Hypothalamus (tissue), 51 donors: ENCODE measurements at places on chromosomes 16 and 17.

DNA sequence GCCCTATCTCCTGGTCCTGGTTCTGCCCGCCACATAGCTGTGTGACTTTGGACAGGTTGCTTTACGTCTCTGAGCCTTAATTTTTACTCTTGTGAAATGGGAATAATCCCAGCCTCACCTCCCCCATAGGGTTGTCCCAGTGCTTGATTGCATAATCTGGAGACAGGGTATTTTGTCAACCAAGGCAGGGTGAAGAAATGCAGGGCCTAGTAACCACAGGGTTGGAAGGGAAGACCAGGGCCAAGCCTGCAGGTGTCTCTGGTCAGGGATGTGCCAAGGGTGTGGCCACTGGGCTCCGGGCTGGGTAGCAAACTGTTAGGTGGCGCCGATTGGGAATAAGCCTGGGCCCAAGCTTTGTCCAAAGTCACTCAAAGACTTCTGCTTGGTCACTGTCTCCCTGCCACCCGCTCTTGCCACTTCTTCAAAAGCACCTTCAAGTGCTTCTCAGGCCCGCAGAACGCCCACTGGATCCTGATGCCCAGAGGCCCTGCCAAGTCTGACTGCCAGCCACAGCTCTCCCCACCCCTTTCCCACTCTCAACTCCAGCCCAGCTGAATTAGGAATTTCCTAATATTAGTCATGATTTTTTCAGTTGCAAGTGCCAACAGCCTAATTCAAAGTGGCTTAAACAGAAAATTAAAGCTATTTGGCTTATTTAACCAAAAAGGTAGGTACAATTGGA, 20.6 kb upstream of the COL1A1 start:
- DNase-seq, result no peak

GRCh38 chr16:65126845-65127624, 5.2 kb upstream of the CDH11 start:
- no peak for DNase-seq

- no peak for DNase-seq
Observed at GRCh38 chr17:32156656-32157055, 14.4 kb downstream of the RHOT1 start.

DNA sequence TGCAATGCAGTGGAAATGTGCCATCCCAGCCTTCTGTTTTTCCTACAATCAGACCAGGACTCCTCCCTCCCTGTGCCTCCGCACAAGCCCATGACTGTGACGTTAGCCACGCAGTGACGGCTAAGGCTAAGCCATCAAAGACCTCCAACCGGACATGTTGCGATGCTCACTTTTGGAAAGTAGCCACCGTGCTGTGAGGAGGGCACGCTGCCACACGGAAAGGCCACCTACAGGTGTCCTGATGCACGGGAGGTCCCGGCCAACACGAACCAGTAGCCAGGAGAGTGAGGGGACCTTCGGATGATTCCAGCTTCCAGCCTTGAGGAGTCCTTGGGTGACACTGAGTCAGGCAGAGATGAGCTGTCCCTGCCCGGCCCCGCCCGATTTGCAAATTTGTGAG, 53.9 kb downstream of the FOXL1 start:
- DNase-seq, result no peak

- DNase-seq, result no peak
Observed at GRCh38 chr16:68469796-68470460, 21.6 kb upstream of the SMPD3 start.

- DNase-seq, result no peak
Observed at GRCh38 chr16:23435500-23435899, 17.5 kb downstream of the COG7 start.

GRCh38 chr17:68417317-68417716, 40.0 kb downstream of the WIPI1 start:
- DNase-seq, result no peak

DNA sequence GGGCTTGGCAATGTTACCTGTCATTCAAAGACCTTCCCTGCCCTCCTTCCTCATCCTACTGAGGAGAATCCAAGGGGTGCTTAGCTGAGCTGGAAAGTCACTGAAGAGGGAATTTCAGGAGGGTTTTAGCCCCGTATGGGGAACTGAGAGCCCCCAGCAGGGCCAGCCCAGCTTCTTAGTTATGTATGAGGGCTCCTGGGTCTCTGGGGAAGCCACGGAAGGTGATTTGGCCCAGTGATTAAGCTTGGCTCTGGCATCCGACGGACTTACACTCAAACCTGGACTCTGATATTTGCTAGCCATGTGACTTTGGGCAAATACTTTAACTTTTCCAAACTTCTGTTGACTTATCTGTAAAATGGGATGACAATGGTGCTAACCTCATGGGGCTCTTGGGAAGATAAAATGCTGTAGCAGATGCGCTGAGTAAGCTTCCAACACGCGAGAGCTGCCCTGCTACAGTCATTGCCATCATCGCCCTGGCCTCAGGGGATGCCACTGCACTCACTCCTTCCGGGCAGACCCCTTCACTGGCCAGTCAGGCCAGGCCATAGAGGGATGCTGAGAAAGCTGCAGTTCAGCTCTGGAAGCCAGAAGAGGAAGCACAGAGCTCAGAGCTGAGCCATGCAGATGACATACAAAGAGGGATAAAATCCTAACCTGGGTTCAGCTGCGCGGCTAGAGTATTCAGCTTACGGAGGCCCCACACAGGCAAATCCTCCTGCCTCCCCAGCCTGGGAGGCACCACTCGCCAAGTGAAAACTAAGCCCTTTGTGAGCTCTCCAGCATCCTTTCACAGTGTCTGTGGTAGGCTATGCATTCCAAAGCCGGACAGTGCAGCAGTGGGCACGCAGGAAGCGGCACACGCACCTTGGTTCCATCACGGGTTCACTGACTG, 44.9 kb upstream of the PIK3R6 start:
- DNase-seq, result no peak

- DNase-seq, result peak; percentile 47
Observed at GRCh38 chr17:40026816-40027613, 11.8 kb downstream of the CSF3 start.

DNA sequence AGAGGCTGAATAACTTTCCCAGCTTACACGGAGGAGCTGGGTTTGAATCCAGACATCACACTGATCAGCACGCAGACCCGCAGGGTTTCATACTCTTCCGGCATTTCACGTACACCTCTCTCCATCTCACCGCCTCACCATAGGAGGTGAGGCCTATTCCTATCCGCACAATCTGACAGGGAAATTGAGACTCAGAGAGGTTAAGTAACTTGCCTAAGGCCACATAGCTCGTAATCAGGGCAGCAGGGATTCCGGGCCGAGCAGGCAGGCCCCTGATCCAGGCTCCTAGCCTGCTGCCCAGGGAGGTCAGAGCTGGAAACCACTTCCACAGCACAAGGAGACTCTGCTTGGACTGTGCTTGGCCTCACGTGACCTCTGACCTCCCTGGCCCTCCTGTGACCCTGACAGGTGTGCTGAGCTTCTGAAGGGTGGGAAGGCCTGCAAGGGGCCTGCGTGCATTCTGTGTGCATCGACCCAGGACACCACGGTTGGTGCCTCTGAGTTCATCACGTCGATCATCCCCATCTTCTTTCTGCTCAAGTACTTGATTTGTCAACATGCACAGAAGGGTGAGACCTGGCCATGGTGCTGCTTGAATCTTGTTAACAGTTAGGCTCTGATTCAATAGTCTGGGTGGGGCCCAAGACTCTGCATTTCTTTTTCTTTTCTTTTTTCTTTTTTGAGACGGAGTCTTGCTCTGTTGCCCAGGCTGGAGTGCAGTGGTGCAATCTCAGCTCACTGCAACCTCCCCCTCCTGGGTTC, 4.7 kb downstream of the CEP295NL start:
- no peak for DNase-seq

DNA sequence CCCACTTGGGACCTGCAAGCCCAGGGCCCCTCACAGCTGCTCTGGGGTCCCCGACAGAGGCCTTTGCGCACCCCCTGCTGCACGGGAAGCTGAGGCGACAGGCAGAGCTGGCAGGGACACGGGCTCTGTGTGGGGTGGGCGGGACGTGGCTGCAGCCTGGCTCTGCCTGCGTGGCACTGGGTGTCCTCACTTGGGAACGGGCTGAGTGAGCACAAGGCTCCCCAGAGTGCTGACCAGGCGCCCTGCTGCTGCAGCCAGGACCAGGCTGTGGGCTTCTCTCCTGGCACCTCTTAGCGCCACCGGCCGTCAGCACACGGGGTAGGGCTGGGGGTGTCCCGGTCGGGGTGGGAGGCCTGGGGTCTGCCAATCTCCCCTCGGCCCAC, 6.6 kb downstream of the C1QTNF8 start:
- no peak for DNase-seq

GRCh38 chr16:50573947-50574744, 25.9 kb downstream of the NKD1 start:
- DNase-seq, result no peak

- DNase-seq, result no peak
Observed at GRCh38 chr17:38616361-38616760, 10.6 kb upstream of the SRCIN1 start.

DNA sequence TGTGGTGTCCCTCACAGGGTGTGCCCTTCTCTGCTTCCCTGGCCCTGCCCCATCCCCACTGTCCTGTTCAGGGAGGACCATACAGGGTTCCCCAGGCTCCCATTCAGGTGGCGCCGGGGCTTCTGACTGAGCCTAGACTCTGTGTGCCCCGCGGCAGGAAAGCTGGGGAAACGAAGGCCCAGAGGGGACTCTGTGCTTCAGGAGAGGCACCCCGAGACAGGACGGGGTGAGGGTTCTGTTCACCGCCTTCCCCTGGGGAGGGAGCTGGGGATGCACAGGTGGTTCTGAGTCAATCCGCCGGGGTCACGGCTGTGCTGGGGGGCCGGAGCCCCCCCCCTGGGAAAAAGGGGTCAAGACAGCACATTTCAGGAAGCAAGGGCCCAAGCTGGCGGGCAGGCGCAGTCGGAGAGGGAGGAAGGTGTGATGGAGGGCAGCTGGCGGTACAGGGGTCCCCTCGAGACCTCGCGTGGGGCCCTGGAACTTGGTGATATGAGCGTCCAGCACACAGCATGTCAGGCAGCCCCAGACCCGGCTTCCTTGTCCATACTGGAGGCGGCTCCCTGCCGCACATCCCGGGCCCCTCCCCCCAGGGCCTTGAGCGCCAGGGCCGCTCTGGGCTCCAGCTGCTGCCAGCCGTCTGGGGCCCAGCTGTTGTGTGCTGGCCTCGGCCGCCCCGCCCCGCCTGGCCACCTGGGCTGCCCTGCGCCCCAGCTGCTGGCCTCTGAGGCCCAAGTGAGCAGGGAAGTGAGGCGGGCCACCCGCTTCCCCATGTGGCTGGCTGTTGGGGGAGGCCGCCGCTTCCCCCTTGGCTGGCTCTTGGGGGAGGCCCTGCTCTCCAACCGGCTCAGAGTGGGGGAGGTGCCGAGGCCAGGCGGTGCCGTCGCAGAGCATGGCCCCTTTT, 5.6 kb upstream of the NOTUM start:
- no peak for DNase-seq

DNA sequence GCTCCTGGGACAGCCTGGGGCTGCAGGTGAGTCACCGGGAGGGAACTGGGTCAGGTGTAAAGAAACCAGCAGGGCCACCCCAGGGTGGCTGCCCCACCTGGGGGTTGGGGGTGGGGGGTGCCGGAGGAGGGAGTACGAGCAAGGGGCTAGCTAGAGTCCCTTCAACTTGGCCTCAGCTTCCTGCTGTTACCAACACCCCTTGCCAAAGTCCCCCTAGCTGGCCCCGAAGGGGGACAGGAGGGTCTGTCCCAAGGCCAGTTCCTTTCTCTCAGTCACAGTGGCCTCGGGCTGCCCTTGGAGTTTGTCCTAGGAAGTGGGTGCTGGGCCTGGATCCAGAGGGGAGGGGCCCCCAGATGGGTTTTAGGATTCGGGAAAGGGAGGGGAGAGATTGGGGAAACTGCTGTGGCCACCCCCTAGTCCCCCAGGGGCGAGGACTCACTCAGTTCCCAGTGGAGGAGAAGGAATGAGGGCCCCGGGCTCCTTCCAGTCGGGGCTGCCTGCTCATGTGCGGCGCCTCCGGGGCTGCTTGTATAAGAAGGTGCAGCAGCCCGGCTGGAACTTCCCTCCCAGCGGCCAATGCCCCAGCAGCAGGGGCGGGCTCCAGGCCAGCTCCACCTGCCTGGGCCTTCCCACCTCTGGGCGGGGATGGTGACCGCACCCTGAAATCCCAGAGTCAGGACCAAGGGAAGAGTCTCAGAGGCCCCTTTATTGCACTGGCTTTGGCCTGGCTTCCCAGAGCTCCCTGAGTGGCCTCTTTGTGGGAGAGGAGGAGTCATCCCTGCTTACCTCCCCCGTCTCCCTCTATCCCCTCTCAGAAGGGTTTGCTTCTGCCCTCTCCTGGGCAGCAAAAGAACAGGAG, 7.3 kb downstream of the ARHGAP27 start:
- DNase-seq, result no peak

DNA sequence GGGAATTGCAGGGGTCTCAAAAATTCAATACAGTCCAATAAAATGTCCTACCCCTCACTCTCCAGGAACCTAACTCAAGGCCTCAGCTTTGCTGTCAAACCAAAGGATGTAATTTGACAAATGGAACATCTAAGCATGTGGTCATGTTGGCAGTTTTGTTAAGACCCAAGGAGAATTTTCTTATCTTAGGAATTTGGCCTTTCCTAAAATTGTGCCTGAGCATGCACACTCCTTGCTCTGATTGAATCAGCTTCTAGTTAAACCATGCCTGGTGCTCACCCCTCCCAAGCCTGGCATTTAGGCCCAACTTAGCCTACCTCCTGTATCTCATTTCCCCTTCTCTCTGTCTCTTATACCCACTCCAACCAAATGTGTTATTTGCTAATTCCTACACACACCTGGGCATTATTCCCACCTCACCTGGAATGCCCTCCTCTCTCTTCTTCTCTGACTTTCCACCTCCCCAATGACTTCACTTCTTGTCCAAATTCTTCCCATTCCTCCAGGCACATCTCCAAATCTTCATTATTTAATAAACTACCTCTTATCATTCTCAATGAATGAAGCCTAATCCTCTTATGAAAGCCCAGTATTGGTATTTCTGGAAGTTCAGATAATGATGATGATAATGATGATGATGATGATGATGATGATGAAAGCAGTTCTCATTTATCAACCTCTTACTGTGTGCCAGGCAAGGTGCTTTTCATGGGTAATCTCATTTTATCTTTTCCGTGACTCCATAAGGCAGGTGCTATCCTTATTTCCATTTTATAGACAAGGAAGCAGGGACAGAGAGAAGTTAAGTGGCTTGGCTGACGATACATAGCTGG, 178.0 kb upstream of the IRX6 start:
- no peak for DNase-seq

- no peak for DNase-seq
Observed at GRCh38 chr16:66623755-66624154, 19.3 kb downstream of the CMTM3 start.

- DNase-seq, result no peak
Observed at GRCh38 chr17:47994724-47995123, 23.8 kb downstream of the CDK5RAP3 start.
